Stimulated activated CD4-positive, alpha-beta T cell treated with anti-CD3 and anti-CD28 coated beads, Interleukin-4, amount 100 ng/mL, for 24 hours (primary cell): ENCODE measurements at places on chromosomes 1 and 21.

- DNase-seq = no peak
These were observed 109.9 kb upstream of the ADGRL2 start for GRCh38 chr1:81690676-81691453.

- DNase-seq = no peak
These were observed 30.8 kb upstream of the TMEM125 start for GRCh38 chr1:43238991-43239469.

DNA sequence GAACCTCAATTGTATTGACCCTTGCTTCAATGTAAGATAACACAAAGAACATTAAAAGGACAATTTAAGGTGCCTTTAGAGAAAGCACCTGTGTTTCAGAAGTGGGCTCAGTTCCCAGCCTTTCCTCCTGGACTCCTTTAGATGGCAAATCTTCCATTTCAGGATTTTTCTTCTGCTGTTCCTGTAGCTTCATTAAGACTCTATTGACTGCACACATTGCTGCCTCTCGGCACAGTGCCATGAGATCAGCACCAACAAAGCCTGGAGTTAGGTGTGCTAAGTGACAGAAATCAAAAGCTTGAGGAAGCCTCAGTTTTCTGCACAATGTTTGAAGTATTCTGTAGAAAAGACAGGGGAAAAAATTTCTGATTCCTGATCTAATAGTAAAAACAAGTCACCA lies 40.6 kb downstream of the NVL start:
- no peak for DNase-seq

GRCh38 chr21:32364796-32365195 lies 28.0 kb downstream of the URB1 start:
- DNase-seq = no peak

- DNase-seq = no peak
These were observed 5.6 kb downstream of the MFN2 start for GRCh38 chr1:11985851-11986250.

GRCh38 chr1:155277902-155278688 lies 832 bp downstream of the HCN3 start:
- peak; percentile 79 for DNase-seq

GRCh38 chr1:97042551-97042950 lies 321.0 kb downstream of the PTBP2 start:
- DNase-seq = no peak
